HuH-7.5 (cell line): ENCODE measurements at places on chromosomes 5 and 9.

DNA sequence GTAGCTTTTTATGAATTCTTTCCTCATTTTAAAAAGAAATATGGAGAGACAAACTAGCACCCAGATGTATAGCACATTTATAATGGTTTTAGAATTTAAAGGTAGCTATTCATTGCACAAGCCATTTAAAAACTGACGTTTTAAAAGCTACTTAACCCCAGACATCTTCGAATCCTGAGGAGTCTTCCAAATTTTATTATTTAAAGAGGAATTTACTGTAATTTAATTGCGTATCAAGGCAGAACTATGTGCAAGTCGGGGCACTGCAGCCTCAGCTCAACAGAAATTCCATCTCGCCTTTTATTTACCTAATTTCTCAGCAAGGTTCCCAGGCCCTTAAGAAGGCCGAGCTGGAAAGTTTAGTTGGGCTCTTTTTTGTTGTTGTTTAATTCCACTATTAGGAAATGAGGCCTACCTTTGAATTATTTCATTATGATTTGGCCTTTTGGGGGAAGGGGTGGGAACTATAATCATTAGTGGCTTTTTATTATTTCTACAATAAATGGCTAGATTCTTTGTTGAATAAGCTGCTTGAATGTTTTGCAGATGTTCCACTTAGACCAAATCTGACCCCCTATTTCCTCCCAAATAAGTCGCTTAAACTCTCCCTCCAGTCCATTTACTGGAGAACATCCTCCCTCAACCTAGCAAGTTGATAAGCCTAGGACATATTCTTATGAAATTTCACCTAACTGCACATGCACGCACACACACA lies 20.2 kb downstream of the NR2F1 start:
- DNase-seq = no peak

DNA sequence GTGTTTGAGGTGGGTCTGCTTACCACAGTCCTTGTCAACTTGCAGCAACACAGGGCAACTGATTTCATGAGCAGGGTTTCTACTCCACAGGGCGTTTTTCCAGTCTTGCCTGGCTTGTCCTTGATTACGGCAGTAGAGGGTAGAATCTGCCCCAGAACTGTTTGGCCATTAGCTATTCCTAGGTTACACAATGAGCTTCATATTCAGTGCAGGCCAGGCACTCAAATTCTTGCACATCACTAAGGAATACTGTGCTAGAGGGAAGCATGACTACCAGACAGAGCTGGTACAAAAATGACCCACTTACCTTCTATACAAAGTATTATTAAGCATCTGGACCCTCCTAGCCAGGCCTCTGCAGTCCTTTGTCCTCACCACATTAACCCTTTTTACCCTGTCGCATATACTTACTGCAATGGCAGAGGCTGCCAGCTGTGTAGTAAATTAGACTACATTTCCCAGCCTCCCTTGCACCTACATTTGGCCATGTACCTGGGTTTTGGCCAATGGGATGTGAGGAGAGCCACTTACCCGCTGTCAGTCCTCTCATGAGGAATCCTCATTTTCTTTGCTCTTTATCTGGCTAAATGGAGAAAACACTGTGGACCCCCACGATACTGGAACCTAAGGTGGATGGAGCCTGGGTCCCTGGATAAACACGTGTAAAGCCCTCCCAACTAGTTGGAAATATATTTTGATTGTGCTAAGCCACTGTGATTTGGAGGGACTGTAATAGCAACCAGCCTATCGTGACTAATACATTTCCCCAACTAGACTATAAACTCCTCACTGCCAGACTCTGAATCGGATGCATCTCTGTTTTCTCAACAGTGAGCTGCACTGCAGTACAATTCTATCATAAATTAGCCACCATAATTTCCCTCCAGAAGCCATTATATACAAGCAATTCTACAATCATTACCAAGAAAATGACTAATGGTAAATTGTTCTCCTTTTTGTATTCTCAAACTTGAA lies 218.7 kb downstream of the GLIS3 start:
- no peak for DNase-seq

- DNase-seq = peak; percentile 8
These were observed 206.6 kb downstream of the SEMA5A start for GRCh38 chr5:9339206-9339818.

- no peak for DNase-seq
These were observed 520.1 kb upstream of the SMC2 start for GRCh38 chr9:103574056-103574455.

GRCh38 chr5:151665613-151666012 lies 21.1 kb downstream of the SPARC start:
- no peak for DNase-seq

- DNase-seq = no peak
These were observed 296.8 kb downstream of the PDE4D start for GRCh38 chr5:59596586-59597350.

GRCh38 chr9:69253057-69253456 lies 72.0 kb upstream of the ENTREP1 start:
- DNase-seq = no peak

DNA sequence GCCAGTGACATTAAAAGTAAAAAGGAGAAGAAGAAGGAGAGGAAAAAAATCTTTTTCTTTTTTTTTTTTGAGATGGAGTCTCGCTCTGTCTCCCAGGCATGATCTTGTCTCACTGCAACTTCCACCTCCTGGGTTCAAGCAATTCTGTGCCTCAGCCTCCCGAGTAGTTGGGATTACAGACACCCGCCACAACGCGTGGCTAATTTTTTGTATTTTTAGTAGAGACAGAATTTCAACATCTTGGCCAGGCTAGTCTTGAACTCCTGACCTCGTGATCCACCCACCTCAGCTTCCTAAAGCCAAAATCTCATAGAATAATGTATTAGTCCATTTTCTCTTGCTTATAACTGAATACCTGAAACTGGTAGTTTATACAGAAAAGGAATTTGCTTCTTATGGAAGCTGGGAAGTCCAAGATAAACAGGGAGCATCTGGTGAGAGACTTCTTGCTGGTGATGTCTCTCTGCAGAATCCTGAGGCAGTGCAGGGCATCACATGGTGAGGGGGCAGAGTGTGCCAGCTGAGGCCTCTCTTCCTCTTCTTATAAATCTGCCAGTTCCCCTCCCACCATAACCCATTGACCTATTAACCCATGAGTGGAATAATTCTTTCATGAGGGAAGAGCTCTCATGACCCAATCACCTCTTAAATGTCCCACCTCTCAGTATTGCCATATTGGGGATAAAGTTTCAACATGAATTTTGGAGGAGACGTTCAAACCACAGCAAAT lies 466.3 kb downstream of the GADD45G start:
- DNase-seq = no peak

DNA sequence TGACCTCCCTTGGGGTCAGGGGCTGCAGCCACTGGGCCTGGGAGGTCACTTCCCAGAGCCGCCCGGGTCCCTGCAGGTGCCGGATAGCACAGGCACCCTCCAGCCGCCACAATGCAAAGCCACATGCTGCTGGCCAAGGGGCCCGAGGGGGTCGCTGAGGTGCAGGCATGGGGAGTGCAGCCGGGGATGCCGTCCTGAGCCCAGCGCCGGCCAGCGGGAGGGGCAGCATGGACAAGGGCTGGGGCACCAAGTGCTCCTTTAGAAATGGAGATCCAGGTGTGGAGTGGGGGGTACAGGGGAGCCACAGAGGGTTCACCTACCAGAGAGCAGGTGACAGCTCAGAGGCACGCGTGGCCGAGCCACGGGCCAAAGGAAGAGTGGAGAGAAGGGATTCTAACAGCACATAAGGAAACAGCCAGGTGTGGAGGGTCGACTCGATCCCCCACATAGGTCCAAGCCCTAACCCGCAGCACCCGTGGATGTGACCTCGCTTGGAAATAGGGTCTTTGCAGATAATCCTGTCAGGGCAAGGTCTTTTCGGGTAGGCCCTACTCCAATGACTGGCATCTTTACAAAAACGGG lies 24.7 kb downstream of the ZDHHC11B start:
- no peak for DNase-seq

GRCh38 chr9:76453785-76454184 lies 5.2 kb upstream of the GCNT1 start:
- no peak for DNase-seq

DNA sequence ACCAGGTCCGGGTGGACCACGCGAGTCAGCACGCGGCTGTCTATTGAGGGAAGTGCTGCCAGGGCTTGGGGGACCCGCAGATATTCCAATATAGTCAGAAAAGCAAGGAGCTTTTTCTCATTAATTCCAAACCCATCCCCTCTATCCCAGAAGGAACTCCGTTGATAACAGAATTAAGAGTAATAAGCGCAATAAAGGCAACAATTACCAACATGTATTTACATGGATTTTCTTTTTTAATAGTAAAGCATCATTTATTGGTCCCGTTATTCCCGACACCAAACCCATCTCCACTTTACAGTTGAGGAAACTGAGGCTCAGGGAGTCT lies 7.7 kb downstream of the PHF19 start:
- no peak for DNase-seq

GRCh38 chr9:95778957-95779356 lies 96.5 kb upstream of the ERCC6L2 start:
- DNase-seq = no peak

GRCh38 chr5:67971971-67972821 lies 243.4 kb upstream of the PIK3R1 start:
- no peak for DNase-seq

GRCh38 chr5:138028971-138029365 lies 3.9 kb downstream of the FAM13B start:
- DNase-seq = no peak

DNA sequence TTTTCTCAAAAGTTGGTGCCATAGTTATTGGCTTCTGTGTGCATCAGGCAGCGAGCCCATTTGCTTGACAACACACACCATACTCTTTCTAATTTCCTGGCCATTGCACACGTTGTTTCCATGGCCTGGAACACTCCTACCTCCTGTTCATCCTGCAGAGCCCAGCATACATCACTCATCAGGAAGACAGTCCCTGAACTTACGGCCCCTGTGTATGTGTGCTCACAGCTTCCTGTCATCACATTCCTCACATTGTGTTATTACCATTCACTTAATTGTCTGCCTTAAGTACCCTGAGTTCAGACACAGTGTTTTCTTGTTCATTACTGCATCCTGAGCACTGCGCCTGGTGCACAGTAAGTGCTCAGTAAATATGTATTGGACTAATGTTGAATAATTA lies 355.9 kb downstream of the PRELID2 start:
- no peak for DNase-seq

DNA sequence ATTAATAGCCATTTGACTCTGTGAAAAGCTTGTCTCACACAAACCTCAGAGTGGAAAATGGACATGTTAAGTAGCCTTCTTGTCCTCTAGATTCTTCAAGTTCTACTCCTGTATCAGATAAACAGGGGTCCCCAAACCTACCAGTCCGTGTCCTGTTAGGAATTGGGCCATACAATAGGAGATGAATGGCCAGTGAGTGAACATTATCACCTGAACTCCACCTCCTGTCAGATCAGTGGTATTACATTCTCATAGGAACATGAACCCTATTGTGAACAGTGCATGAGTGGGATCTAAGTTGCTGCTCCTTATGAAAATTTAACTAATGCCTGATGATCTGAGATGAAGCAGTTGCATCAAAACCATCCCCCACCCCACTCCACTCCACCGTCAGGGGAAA lies 136.3 kb downstream of the TMEM232 start:
- DNase-seq = no peak

DNA sequence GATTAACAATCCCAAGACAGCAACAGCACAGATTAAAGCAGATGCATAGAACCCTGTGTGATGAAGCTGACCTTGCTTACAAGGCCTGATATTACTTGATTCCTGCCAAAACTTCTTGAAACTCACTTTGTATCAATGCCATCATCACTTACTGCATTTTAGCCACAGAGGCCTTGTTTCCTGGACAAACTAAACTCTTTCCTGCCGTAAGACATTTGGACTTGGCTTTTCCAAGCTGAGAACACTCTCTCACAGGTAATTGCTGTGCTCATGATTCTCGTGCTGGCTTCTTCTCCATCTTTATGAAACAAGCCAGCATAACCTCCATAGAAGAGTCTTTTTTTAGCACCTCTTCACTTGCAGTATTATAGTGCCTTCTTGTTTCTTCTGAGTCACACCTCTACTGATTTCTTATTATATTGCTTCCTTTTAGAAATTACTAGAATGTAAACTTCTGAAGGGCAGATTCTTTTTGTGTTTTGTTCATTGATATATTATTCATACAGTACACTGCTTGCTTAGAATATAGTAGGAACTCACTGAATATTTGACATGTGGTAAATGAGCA lies 456.5 kb upstream of the ZNF608 start:
- DNase-seq = no peak

DNA sequence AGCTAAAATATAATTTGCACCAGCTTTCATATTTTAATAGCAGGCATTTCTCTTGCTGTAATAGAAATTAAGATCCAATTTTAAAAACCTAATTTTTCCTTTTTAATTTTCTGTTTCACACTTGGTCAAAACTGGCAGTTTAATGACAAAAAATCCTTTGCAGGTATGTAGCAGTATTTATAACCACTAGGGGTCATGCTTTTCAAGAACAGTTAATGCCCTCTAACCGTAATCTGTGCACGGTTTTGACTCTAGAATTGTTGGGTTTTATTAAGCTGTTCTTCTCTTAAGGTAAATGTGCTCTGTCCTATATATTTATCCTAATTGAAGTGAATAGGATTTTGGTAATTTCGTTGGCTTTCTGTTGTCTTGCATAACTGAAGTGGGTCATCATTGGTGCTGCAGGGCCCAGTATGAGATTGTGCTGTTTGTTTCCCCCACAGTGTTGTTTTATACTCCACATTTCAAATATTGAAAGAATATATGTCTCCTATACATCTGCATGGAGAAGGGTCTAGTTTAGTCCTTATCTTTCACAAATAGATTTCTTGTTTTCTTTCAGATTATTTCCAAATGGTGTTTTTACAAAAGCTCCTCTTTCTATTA lies 107.4 kb downstream of the SCAMP1 start:
- no peak for DNase-seq

GRCh38 chr9:134925011-134925511 lies 7.3 kb upstream of the FCN1 start:
- no peak for DNase-seq

GRCh38 chr5:123297198-123297831 lies 125.9 kb downstream of the CEP120 start:
- DNase-seq = no peak

DNA sequence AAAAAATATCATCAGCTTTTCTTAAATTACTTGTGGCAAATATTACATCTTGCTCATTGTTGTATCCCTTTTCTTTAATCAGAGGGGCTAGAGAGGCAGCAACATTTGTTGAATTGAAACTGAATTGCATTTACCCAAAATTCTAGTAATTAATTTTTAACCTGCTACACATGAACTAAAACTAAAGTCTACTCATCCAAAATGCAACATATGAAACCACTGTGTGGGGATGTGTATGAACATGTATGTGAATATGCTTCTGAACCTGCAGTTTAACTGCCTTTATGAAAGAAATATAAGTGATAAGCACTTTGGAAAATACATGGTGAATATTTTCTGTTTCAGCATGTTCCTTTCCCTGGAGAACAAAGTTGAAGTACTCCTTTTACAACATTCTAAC lies 158.5 kb downstream of the KIAA0825 start:
- DNase-seq = no peak

GRCh38 chr9:117551171-117551570 lies 136.3 kb upstream of the ASTN2 start:
- no peak for DNase-seq

- no peak for DNase-seq
These were observed 332.9 kb upstream of the CCNG1 start for GRCh38 chr5:163104464-163104863.

- no peak for DNase-seq
These were observed 34.0 kb upstream of the NCS1 start for GRCh38 chr9:130138171-130138653.

- DNase-seq = no peak
These were observed 132.1 kb downstream of the PDZD2 start for GRCh38 chr5:31770998-31771397.

GRCh38 chr5:116437922-116438578 lies 136.6 kb downstream of the SEMA6A start:
- DNase-seq = no peak
